Effector CD4-positive, alpha-beta T cell (primary cell): ENCODE measurements at places on chromosomes 3 and 15.

DNA sequence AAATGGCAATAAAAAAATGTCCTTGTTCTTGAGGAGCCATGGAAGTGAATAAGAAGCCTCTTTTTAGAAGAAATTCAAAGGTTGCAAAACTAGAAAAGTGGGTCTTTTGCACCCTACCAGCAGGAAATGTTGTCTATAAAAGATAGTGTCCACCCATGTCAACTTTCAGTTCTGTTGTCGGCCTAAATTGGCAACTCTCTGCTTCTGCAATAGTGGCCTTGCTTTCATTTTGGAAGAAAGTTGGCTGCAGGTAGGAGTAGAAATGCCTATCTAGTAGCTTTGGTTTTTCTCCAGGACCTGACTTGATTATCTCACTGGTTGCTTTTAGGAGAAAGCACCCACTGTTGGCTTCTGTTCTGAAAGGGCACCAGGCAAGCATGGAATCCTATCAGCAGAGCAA lies 85.4 kb downstream of the TMEM108 start:
- no peak for DNase-seq

DNA sequence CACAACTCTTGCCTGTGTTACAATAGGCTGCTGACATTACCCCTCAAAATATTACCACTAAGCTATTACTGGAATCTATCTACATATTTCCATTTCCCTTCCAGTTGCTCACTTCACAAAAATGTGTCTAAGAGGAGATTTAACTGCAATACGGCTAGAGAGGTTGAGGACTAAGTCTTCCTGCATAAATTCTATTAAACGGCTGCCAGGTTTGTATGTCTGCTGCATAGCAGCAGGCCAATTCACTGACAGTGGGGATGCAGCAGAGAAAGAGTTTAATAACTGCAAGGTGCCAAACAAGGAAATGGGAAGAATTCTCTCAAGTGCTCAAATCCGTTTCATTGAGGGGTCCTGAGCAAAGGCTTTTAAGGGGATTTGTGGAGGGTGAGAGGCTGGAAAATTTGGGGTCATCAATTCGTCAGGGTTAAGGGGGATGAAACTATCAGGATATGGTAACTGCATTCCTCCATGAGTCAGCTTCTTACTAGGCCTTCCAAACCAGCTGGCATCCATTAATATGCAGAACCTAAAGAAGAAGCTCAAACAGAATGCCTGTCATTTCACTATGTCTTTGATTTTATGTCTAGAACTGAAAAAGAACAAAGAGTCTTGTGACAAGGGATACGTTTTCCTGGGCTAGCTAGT lies 675.6 kb downstream of the TBL1XR1 start:
- no peak for DNase-seq

DNA sequence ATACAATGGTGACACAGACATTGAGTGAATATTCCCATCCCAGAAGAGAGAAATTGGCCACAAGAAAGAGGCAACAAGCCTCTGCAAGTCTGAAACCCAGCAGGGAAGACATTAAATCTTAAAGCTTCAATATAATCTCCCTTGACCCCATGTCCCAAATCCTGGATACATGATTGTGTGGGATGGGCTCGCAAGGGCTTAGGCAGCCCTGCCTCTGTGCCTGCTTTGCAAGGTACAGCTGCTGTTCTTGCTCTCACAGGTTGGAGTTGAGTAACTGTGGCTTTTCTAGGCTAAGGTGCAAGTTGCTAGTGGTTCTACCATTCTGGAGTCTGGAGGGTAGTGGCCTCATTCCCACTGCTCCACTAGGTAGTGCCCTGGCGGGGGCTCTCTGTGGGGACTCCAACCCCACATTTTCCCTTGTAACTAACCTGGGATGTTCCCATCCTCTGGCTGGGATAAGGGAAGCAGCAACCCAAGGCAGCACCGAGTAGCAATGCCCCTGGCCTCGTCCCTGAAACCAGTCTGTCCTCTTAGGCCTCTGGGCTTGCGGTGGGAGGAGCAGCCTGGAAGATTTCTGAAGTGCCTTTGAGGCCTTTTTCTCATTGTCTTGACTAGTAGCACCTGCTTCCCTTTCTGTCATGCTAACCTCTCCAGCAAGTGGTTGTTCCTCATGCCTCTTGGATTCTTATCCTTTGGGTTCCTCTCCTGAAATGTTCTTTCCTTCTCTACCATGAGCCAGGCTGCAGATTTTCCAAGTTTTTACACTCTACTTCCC lies 90.0 kb downstream of the FAM174B start:
- DNase-seq: no peak

- DNase-seq: no peak
Observed at GRCh38 chr3:21484057-21484827, 266.8 kb downstream of the ZNF385D start.

DNA sequence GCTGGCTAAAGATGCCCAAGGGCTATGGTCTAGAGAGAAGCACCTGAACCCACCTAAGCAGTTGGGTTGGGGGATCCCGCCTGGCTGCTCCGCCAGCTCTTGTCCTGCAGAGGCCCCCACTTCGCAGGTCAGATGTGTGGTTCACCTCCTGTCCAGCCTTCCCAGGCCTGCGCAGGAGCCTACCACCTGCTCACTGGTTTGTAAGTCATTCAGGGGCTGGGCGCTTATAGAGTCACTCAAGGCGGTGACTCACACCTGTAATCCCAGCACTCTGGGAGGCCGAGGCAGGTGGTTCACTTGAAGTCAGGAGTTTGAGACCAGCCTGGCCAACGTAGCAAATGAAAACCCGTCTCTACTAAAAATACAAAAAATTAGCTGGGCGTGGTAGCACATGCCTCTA lies 3.9 kb upstream of the FURIN start:
- DNase-seq: no peak
